Stimulated activated CD8-positive, alpha-beta memory T cell treated with anti-CD3 and anti-CD28 coated beads, Interleukin-4, amount 100 ng/mL, for 4 hours (primary cell): ENCODE measurements at places on chromosomes 6 and 20.
A peak's percentile ranks its signal among the peaks of the same experiment; 100 is the strongest.

GRCh38 chr20:15582146-15582760, 991.0 kb downstream of the KIF16B start:
- no peak for DNase-seq

DNA sequence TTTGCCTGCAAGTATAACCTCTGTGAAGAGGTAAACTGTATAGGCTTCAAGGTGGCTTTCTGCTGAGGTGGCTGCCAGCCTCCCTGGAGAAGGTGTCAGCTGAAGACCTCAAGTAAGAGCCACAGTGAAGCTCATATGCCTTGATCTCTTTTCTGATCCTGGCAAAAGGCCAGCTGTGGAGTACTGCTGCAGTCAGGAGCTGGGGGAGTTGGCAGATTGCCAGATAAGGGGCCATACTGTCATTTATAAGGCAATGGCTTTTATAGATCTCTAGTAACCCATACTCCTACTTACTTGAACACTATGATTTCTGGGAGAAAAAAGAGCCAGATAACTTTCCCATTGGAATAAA, 8.8 kb upstream of the CEP85L start:
- no peak for DNase-seq

DNA sequence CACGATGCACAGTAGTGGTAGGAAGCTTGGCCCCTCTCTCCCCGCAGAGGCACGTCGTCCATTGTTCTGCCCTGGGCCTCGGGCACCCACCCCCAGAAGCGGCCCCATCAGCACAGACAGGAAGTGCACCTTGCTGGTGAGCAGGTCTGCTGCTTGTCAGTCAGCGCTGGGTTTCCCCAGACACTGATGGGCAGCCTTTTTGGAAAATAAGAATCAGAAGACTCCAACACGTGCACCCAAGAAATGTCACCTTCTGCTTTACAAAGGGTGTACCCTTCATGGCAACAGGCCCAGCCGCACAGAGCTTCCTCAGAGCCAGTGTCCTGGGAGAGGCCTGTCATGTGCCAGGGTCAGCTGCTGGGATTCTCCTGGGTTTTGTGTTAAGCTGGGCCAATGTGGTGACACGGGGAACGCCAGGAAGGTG, 34.7 kb upstream of the IRF4 start:
- DNase-seq, result no peak

- DNase-seq, result no peak
Observed at GRCh38 chr6:165751486-165751885, 88.4 kb upstream of the PDE10A start.

GRCh38 chr6:39279539-39279938, 34.7 kb downstream of the KCNK17 start:
- DNase-seq, result no peak

- no peak for DNase-seq
Observed at GRCh38 chr20:906703-907270, 9.3 kb downstream of the ANGPT4 start.

DNA sequence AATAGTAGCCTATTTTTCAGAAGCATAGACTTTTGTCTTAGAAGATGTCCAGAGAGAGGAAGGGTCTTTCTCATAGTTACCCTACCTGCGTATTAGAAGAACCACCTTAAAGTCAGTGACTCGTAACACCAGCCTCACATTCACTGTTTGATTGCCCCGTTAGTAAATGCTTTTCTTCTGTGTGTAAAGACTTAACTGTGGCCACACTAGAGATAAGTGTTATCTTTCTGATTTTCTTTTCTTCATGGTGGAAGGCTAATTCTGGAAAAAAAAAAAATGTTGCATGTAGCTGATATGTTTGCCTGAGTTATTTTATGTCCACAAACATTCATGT, 83.9 kb downstream of the SAMD3 start:
- no peak for DNase-seq

- DNase-seq, result no peak
Observed at GRCh38 chr20:45945678-45946148, 11.2 kb downstream of the PCIF1 start.

DNA sequence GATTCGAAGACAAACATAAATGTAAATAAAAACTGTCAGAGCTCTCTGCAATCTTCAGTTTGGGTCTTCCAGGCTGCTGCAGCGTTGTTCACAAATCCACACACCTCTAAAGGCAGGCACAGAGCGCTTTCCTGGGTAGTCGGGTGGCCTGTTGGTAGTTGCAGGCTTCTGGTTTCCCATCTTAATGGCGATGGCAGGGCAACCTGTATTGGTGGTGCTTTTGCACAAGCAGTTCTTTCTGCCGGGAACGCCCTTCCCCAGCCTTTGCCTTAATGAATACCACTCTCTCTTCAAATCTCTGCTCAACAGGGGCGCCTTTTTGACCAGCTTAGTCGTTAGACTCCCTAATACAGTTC, 723 bp upstream of the IFT52 start:
- DNase-seq, result no peak

GRCh38 chr6:34574647-34575293, 18.6 kb upstream of the SPDEF start:
- no peak for DNase-seq

DNA sequence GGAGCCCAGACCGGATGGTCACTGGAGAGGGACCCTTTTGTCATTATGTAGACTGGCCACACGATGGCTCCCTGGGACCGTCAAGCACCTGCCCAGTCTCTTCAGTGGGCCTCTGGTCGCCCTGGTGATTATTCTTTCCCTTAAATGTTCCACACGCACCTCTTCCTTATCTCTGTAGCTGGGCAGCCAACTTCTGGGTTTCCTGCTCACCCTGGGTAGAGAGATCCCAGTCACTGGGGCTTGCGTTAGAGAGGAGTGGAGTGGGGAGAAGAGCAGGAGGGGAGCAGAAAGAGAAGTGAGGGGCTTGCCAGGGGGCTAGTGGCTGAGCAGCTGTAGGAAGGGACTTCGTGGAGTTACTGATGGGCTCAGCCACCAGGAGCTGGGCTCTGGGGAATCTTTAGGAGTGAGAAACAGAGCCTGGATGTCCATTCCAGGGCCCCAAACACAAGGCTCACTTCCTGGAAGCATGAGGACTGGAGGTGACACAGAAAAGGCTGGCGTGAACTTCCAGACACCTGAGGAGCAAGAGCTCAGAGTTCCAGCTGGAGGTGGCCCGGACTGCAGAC, 150.1 kb downstream of the DHX35 start:
- DNase-seq, result no peak

DNA sequence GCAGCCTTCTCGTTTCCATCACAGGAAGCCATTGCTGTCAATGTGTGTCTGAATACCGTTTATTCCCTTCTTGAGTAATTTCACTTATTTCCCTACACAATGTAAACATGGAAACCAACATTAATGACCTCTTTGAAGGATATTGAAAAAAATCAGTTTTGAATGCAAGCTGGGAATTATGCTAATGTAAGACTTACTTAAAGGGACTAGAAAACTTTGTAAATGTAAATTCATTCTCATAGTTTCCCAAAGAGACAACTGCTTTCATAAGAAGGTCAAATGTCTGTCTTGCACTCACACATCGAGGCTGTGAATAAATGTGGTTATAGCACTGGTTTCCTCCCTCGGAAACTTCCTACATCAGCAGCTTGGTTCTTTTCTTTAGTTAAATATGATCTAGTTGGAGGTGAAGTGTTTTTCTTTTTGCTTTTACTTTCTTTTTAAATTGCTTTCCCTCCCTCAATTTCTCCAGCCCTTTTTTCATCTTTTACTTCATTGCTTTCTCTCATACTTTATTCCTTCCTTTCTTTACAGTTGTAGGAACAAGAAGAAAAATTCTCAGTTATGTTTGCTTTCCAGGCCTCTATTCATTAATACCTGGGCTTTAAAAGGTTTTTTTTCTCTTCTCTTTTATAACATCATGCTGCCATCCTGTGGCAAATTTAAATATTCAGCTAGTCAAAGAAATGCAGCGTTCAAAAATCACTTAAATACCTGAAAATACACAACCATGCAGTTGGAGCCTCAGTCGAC, 108.3 kb downstream of the TNFAIP3 start:
- no peak for DNase-seq

DNA sequence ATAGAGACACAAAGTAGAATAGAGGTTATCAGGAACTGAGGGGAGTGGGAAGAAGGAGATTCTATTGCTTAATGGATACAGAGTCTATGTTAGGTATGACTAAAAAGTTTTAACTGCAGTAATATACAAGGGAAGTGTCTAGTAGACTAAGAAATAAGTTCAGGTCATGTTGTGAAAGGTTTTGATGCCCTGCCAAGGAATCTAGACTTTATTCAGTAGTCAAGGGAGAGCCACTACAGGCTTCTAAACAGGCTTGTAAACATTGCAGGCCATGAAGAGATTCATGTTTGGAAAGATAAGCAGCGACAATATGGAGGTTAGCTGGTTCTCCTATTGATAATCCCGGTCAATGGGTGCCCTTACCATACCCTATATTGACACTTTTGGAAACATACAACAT, 352.8 kb upstream of the SOX4 start:
- DNase-seq, result no peak

- no peak for DNase-seq
Observed at GRCh38 chr6:119173249-119174084, 95.0 kb upstream of the FAM184A start.

GRCh38 chr6:116422238-116422637, 38.9 kb upstream of the CALHM6 start:
- DNase-seq, result no peak

- DNase-seq, result no peak
Observed at GRCh38 chr6:146990821-146991798, 213.1 kb upstream of the STXBP5 start.

- no peak for DNase-seq
Observed at GRCh38 chr6:106856227-106856874, 118.2 kb downstream of the CD24 start.

GRCh38 chr20:50794181-50794845, 548 bp upstream of the BCAS4 start:
- no peak for DNase-seq

DNA sequence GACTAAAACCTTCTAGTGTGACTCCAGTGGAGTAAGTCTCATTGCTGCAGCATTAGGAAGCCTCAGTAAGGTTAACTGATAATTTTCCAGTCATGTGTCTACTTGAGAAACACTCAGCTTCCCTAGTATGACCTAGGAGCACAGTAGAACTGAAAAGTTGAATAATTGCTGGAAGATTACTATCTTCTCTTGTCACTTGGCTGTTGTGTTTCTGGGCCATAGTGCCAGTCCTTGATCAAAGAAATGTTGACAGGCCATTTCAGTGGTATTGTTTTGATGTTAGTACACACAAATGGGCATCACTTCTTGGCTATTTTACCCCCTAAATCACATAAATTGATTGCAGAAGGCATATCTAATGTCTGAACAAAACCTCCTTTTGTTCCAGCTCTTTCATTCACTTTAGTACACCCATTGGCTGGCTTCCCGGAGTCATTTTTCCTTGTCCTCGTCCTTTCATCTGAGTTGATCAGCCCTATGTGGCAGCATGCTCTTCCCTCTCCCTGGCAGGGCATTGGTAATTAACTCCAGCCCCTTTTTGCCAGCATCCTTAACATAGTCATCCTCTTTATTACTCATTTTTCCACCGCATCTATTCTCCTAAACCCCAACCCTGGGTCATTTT, 6.0 kb downstream of the ENPP3 start:
- DNase-seq, result no peak

- no peak for DNase-seq
Observed at GRCh38 chr6:118371955-118372354, 176.1 kb upstream of the PLN start.

GRCh38 chr20:57621421-57622200, 1.4 kb upstream of the ZBP1 start:
- DNase-seq, result no peak

DNA sequence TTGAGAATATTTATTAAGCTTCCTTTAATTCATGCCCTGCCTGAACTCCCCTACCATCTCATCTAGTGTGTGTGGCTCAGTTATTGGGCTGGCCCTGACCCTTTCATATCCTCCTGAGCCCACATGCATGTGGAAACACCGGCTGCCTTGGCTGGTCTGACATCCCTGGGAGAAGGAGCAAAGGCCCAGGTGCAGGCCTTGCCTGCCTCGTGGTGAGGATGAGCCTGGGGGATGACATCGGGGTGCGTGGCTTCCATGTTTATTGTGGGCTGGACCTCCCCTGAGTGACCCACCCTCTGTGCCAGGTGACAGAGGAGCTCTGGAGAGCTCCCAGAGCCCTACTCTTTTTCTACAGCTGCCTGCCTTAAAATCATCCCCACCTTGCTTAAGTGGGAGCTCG, 69.1 kb downstream of the FOXA2 start:
- no peak for DNase-seq

DNA sequence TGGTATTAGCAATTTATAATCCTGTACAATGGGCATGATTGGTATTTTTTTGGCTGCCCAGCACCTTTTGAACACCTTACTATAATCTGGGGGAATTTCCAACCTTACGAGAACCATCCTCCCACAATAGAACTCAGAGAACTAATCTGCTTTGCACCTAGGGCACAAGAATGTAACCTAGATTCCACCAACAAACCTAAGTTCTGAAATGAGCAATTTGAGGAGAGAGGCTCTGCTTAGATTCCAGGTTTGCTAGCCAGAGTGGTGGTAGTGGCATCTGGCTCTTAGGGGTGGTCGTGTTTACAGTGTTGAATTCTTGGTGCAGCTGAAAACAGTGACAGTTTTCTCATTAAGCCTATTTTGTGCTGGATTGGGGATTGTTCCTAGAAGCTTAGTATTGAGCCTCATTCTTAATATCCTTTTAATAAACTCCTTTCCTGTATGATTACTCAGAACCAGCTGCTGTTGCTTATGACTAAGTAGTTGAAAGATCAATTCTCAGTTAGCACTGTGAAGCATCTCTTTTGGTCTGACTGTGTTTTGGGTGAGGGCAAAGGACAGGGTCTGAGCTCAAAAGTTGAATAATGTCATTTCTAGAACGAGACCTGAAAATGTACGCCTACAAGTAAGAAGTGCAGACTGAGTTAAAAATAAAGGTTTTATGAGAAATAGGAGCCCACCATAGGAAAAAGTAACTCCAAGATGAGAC, 385.6 kb downstream of the CDKAL1 start:
- no peak for DNase-seq

GRCh38 chr20:38674092-38674764, 50.1 kb upstream of the SLC32A1 start:
- peak; percentile 35 for DNase-seq
